Upper lobe of left lung (tissue), 6 donors: ENCODE measurements at places on chromosomes 5 and 9. TPM values are rescaled to one million over a fixed set of nuclear protein-coding genes. Genes with fewer than 3 reads are reported as not detected.
A peak's percentile ranks its signal among the peaks of the same experiment; 100 is the strongest.

DNA sequence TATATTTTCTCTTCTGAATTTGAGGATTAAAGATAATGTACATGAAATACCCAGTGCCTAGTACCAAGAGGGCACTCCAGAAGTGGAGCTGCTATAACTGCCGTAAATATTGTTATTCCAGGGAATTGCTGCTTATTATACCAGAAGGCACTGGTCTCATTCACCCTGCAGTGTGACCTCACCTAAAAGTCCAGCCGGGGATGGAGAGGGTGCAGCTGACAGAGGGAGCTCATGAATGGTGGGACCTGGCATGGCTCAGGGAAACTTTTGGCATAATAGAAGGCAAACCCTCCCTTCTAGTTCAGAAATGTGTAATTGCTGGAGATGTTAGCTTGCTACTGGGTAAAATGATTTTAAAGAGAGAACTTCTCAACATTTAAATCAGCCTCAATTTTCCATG lies 108.5 kb downstream of the MVB12B start:
- no peaks in the 10 kb centered on the region for H3K4me1 ChIP-seq
- H3K27me3 ChIP-seq: no peaks in the 10 kb centered on the region
- no peak overlapping the region for H3K27ac ChIP-seq
- no peaks in the 10 kb centered on the region for H3K36me3 ChIP-seq

DNA sequence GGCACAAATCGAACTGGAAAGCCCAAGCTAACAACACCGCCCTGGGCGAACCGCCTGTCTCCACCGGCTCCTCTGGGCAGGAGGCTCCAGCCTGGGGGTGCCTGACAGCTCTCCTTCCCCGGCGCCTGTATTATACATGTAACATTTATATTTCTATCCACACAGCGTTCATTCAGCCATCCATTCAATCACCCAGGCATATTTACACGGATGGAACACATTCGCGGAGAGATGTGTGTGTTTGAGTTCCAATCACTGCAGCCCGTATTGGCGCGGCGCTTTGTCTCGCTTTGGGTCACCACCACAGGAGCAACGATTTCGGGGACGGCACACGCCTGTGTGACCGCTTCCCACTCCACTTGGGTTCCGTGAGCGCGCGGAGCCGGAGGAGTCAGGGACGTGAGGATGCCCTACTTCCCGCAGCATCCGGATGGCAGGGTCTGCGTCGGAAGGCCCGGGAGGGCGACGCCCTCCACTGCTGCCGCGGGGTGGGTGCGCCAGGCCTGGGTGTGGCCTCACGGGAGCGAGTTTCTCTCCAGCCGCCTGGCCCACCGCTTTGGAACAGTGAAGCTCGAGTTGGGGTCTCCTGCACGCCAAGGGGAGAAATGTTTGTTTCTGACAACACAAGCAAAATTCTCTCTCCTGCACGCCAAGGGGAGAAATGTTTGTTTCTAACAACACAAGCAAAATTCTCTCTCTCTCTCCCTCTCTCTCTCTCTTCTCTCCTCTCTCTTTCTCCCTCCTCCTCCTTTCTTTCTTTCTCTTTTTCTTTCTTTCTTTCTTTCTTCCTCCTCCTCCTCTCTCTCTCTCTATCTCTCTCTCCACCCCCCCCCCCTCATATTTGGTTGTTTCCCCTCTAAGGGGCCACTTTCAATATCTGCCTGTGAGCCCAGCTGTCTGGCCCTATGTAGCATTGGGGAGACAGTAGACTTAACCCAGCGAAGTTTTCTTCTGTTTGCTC lies 1.1 kb upstream of the SV2C start:
- H3K4me1 ChIP-seq: peaks cover 33% of the 10 kb centered on the region
- DNase-seq: peak; percentile 73
- no peaks in the 10 kb centered on the region for H3K27me3 ChIP-seq

- no peaks in the 10 kb centered on the region for H3K27me3 ChIP-seq
- no peak for DNase-seq
- no peaks in the 10 kb centered on the region for H3K36me3 ChIP-seq
- no peaks in the 10 kb centered on the region for H3K4me1 ChIP-seq
- no peak overlapping the region for H3K4me3 ChIP-seq
Observed at GRCh38 chr5:42927730-42928129, 112.4 kb downstream of the ANXA2R start.

The STOM gene
- 189 TPM for total RNA-seq

GRCh38 chr5:81290146-81290545 lies 11.2 kb upstream of the ZCCHC9 start:
- no peaks in the 10 kb centered on the region for H3K36me3 ChIP-seq
- no peak for DNase-seq
- no peaks in the 10 kb centered on the region for H3K27me3 ChIP-seq
- H3K27ac ChIP-seq: no peak overlapping the region
- no peaks in the 10 kb centered on the region for H3K4me1 ChIP-seq
- no peak overlapping the region for H3K4me3 ChIP-seq

DNA sequence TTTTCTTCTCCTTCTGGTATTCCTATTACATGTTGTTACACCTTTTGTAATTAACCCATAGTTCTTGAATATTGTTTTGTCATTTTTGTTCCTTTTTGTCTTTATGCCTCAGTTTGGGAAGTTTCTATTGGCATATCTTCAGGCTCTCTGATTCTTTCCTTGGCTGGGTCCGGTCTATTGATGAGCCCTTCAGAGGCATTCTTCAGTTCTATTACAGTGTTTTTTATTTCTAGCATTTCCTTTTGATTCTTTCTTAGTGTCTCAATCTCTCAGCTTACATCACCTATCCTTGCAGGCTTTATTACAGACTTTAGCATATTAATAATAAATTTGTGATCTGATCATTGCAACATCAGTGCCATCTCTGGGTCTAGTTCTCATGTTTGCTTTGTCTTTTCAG lies 33.8 kb downstream of the PHF2 start:
- DNase-seq: no peak
- H3K27me3 ChIP-seq: no peaks in the 10 kb centered on the region
- H3K36me3 ChIP-seq: no peaks in the 10 kb centered on the region
- H3K27ac ChIP-seq: no peak overlapping the region
- H3K4me1 ChIP-seq: peaks cover 10% of the 10 kb centered on the region

GRCh38 chr9:68970151-68970550 lies 43.8 kb downstream of the PRKACG start:
- H3K36me3 ChIP-seq: no peaks in the 10 kb centered on the region
- peak overlapping the region; percentile 7 for H3K27ac ChIP-seq
- DNase-seq: no peak
- H3K27me3 ChIP-seq: no peaks in the 10 kb centered on the region

GRCh38 chr5:42520203-42520602 lies 97.0 kb downstream of the GHR start:
- H3K27ac ChIP-seq: no peak overlapping the region
- no peaks in the 10 kb centered on the region for H3K27me3 ChIP-seq
- no peaks in the 10 kb centered on the region for H3K36me3 ChIP-seq
- no peak for DNase-seq
- peaks cover 5% of the 10 kb centered on the region for H3K4me1 ChIP-seq

DNA sequence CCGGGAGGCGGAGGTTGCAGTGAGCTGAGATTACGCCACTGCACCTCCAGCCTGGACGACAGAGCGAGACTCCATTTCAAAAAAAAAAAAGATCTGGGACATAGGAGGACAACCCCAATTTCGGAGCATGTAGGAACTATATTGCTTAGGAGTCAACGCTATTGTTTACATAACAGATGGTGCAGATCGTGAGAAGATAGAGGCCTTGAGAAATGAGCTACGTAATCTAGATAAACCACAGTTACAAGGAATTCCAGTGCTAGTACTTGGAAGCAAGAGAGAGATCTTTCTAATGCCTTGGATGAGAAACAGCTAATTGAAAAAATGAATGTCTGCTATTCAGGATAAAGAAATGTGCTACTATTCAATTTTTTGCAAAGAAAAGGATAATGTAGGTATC lies 20.3 kb downstream of the TBC1D2 start:
- no peak overlapping the region for H3K4me3 ChIP-seq
- no peaks in the 10 kb centered on the region for H3K4me1 ChIP-seq

The RASEF gene
- total RNA-seq: 15.8 TPM

The CARD9 gene
- 16.7 TPM for total RNA-seq

The NMUR2 gene
- total RNA-seq: not detected

- peaks cover 24% of the 10 kb centered on the region for H3K4me1 ChIP-seq
- H3K27ac ChIP-seq: peak overlapping the region; percentile 54
- no peaks in the 10 kb centered on the region for H3K36me3 ChIP-seq
Observed at GRCh38 chr9:112072721-112073638, 102.1 kb downstream of the SUSD1 start.

DNA sequence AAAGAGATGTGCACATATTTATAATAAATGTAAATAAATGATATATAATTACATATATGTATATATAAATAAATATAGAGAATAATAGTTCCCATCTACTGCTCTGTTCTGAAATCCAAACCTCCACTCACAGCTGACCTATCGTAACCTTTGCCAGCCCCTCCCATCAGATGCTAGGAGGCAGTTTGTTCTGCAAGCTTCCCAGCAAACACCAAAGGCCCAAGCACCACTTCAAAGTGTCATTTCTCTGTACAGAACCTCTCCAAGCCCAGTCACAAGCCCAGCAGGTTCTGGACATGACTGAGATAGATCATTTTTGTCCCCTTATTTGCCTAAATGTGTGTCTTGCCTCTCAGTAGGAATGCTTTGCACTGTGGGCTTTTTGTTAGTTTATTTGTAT lies 62.4 kb downstream of the MFAP3 start:
- no peaks in the 10 kb centered on the region for H3K36me3 ChIP-seq
- H3K27me3 ChIP-seq: no peaks in the 10 kb centered on the region
- no peak for DNase-seq

GRCh38 chr5:153746440-153746839 lies 256.0 kb downstream of the GRIA1 start:
- no peak overlapping the region for H3K27ac ChIP-seq
- no peaks in the 10 kb centered on the region for H3K4me1 ChIP-seq
- no peak for DNase-seq
- H3K4me3 ChIP-seq: no peak overlapping the region
- H3K36me3 ChIP-seq: no peaks in the 10 kb centered on the region

GRCh38 chr9:91302831-91303230 lies 58.9 kb downstream of the AUH start:
- no peaks in the 10 kb centered on the region for H3K36me3 ChIP-seq
- H3K27ac ChIP-seq: no peak overlapping the region
- H3K4me1 ChIP-seq: peaks cover 11% of the 10 kb centered on the region
- H3K4me3 ChIP-seq: no peak overlapping the region
- no peaks in the 10 kb centered on the region for H3K27me3 ChIP-seq
- DNase-seq: no peak

- H3K4me1 ChIP-seq: peaks cover 44% of the 10 kb centered on the region
- no peaks in the 10 kb centered on the region for H3K36me3 ChIP-seq
- DNase-seq: no peak
- no peak overlapping the region for H3K27ac ChIP-seq
Observed at GRCh38 chr5:181218795-181219124, 4.3 kb upstream of the TRIM41 start.

DNA sequence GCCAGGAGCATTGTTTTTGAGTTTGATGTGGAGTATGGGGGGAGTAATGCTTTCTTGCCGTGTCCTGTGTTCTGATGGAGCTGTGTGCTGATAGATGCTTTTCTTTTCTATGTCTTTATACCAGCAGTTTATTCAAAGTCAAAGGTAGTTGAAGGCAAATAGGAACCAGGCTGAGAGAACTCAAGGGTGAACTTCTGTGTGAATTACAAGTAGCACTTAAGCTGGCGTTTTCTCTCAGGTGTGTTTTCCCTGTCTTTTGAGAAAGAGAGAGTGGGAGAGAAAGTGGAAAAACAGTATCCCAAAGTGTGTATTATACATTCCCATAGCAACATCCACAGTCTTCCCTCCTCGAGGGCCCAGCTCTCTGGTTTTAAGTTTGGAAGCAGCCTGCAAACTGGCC lies 1.5 kb downstream of the TNFAIP8 start:
- no peaks in the 10 kb centered on the region for H3K36me3 ChIP-seq
- no peak for DNase-seq
- peak overlapping the region; percentile 69 for H3K27ac ChIP-seq
- peaks cover 65% of the 10 kb centered on the region for H3K4me1 ChIP-seq
- peak overlapping the region; percentile 70 for H3K4me3 ChIP-seq

DNA sequence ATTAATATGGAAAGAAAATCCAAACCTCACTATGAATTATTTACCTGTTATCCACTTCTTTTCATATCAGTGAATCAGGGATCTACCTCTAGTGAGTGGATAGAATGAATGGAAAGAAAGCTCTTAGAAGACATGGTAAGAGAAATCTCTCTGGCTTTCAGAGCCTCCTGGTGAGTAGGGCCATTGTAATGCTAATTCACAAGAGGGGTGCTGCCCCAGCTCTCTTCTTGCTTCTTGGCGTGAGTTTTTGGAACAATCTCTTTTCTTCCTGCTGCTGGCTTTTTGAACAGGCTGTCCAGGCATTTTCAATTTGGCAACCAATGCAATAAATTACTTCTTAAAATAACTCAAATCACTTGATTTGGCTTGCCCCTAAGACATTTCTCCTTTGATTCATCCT lies 49.9 kb upstream of the KCNN2 start:
- H3K27ac ChIP-seq: no peak overlapping the region
- H3K27me3 ChIP-seq: no peaks in the 10 kb centered on the region
- H3K36me3 ChIP-seq: no peaks in the 10 kb centered on the region
- no peak for DNase-seq
- no peak overlapping the region for H3K4me3 ChIP-seq

The ARL10 gene
- total RNA-seq: 7.3 TPM
